ENCODE measurements at places on chromosomes 16 and 17.

DNA sequence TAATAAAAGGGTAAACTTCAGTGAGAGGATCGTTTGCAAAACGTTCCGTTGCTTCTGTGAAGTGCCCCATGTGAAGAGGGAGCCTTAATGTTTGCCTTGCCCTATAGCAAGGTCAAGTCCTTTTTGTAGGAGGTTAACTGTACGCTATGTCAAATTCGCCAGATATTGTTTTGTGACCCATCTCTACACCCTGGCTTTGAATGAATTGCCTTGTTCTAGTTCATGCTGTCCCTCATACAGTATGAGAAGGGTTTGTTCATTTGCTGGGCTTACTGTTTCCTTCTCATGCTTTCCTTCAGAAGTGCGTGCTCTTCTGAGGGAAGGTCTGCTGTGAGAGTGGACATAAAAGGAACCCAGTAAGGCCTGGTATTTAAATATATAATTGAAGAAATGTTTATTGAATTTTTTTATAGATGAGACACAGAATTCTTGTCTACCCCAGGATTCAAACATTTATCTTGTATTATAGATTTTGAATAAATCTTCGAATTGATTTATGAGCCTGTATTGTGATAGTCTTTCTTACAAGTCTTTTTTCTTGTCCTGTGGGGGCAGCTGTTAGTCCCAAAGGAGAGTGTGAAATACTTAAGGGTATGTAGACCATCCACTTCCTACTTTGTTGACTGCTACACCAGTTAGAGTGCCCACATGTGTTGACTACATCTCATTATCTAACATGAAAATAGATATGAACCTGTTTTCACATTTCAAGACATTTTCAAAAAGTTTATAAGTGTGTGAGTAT is 1.7 kb downstream of the MAP3K3 start:
- no peak for DNase-seq

DNA sequence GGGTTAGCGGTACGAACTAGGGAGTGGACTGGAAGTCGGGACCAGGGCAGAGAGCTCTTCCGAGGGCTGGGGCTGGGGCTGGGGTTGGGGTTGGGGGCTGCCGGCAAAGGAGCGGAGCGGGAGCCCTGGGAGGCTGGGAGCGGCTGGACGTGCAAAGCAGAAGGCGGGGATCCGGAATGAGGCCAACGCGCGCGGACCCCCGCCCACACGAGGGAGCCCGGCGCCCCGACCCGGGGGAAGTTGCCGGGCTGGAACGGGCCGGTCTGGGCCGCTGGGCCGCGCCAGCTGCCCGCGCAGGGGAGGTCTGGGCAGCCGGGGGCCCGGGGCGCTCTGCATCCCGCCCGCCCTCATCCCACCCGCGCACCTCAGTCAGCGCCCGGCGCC is 323 bp downstream of the ST3GAL2 start:
- no peak for DNase-seq

DNA sequence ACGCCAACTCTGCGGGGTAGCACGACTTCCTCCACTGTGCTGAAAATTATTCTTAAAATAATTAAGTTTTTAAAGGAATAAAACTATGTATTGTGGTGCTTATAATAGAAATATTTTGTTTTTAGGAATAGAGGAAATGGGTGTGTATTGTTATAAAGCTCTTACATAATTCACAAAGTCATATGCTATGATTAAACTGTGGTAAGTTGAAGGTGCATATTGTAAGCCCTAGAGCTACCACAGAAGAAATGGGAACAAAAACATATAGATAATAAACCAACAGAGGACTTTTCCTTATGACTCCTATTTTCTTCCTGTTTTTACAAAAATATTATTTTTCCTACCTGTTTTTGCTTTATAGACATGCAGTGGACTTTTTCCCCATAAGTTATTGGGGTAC is 4.3 kb upstream of the SLFN11 start:
- no peak for DNase-seq

DNA sequence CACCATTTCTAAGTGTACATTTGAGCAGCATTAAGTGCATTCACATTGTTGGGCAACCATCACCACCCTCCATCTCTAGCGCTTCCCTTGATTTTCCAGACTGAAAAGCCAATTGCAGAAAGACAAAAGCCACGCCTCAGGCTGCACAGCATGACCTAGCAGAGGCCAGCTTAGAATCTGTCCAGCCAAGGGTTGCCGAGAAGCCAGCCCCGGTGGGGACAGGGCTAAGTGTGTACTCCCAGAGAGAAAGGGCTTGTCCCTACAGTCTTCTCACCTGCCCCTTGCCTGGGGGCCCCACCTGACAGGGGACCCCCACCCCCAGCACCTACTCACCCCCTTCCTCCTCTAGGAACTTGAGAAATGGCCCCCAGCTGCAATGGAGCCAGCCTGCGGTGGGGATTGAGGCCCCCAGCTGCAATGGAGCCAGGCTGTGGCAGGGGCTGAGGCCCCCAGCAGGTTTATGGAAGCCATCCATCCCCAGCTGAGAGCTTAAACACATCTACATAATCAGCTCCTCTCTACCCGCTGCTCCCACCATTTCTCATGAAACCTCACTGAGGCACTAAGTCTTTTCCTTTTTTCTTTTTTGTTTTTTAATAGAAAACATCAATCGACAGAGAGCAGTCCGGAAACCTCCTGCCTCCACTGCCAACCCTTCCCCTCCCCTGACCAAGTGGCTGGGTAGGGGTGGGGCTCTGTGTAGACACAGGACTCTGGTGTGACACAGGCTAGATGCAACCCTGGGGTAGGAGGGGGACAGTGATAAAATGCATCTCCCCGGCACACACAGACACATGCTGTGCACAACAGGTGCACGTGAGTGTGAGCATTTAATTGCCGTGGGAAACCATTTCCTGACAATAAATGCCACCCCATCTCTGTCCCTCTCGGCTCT is 77.9 kb downstream of the CCT6B start:
- DNase-seq: peak; percentile 18

DNA sequence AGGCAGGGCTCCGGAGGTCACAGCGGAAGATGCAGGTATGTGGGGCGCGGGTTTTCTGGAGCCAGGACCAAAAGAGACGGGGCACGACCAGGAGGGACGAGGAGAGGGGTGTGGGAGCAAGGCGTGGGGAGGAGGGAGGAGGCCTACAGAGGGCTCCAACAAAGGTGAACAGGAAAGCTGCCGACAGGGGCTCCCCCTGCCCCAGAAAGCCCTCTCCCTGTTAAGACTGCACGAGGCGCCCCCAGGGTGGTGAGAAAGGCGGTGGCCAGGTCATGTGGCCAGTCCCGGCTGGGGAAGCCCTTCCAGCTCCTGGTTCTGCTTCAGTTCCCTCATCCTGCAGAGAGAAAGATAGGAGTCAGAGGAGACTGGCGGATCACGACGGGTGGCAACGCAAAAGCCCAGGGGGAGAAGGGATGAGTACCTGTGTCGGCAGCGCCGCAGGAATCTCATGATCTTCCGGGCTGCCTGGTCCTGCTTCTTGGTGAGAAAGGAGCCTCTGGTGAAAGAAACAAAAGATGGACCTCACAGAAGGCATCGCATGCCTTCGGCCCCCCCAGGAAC is 949 bp upstream of the SPAG7 start:
- no peak for DNase-seq

DNA sequence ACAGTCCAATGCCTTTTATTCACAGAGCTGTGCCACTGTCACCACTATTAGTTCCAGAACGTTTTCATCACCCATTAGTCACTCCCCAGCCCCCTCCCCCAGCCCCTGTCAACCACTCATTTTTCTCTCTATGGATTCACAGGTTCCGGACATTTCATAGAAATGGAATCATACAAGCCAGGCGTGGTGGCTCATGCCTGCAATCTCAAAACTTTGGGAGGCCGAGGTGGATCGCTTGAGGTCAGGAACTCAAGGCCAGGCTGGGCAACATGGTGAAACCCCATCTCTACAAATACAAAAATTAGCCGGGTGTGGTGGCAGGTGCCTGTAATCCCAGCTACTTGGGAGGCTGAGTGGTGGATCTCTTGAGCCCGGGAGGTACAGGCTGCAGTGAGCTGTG is 759 bp upstream of the PAM16 start:
- no peak for DNase-seq

GRCh38 chr17:79809530-79810129 is 12.8 kb upstream of the CBX8 start:
- no peak for DNase-seq

DNA sequence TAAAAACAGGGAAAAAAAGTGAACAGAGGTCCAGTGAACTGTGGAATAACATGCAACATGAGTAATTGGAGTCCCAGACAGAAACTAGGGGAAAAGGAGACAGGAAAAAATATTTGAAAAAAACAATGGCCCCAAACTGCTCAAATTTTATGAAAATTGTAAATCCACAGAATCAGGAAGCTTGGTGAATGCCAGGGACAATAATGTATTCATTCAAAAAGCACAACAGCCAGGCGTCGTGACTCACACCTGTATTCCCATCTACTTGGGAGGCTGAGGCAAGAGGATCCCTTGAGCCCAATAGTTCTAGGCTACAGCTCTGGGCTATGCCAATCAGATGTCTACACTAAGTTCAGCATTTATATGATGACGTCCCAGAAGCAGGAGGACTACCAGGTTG is 23.7 kb downstream of the NCOR1 start:
- no peak for DNase-seq

DNA sequence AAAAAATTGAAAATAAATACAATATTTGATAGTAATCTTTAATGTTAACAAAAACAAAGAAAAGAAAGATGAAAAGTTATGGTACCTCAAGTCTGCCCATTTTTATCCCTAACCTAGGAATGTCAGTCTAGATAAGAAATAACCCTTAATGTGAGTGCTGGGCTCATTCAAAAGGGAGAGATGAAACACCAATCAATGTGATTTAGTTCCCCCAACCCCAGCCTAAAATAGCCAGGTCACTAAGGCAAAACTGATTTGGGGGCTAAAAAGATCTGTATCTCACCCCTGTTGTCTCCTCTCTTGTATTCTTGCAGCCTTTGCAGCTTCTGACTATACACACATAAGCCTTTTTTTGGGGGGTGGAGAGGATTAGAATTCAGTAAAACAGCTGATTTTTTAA is 3.2 kb upstream of the IGF2BP1 start:
- DNase-seq: no peak

DNA sequence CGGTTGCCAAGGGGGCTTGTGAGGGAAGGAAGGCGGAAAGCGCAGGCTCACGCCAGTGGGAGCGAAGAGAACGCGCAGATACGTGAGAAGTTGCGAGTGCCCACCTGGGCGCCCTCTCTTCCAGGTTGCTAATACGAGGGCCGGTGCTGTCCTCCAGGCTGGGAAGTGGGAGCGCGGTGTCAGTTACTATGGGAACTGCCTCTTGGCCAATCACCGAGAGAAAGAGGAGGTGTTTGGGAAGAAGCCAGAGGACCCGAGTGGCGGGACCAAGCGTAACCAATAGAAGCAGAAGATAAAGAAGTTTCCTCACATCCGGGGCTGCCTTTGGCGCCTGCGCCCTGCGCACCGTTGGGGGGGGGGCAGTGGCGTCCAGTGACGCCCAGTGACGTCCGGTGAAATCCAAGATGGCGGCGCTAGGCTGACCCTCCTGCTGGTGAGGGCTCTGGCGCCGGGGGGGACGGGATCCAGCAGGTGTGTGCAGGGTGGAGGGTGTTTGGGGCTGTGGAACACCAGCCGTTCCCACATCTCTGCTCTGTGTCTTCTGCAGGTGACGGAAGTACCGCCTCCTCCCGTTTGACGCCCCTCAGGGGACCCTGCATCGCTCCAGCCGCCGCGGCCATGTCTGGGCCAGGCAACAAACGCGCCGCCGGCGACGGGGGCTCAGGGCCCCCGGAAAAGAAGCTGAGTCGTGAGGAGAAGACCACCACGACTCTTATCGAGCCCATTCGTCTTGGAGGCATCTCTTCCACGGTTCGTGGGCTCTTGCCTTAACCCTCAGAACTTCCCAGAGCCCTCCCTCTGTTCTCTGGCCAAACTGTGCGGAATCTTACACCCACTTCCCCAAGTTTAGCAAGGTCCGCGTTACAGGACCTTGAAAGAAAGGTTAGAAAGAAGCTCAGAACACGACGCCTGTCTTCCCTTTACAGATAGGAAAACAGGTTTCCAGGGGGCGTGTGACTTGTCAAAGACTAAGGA is at the start of the genes CFAP119 and RNF40:
TSS of gene CFAP119 (minus strand) at position 135 of the 975 bp plus-strand sequence. CDS start 314 bp downstream, outside the sequence.
TSS of gene RNF40 (plus strand) at position 395 of the 975 bp plus-strand sequence. CDS start at position 619, 224 bp downstream.
- peak; percentile 96 for DNase-seq

- DNase-seq: no peak
Observed at GRCh38 chr16:81446907-81447268, 2.3 kb downstream of the CMIP start.

GRCh38 chr17:27360507-27360906 is 66.6 kb downstream of the WSB1 start:
- DNase-seq: no peak

DNA sequence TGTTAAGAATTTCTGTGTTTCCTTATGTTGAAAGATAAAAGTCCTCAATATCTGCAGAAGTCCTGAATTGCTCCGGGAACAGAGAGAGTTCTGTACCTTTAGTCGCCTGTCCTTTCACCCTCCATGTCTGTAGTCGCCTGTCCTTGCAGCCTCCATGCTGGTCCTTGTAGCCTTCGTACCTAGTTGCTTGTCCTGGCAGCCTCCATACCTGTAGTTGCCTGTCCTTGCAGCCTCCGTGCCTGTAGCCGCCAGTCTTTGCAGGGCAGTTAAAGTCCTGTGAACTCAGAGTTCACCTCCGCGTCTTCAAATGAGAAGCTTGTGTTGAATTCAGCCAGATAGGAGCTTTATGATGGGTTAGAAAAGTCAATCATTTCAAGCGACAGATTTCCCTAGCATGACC is 19.5 kb upstream of the ITGAX start:
- no peak for DNase-seq

DNA sequence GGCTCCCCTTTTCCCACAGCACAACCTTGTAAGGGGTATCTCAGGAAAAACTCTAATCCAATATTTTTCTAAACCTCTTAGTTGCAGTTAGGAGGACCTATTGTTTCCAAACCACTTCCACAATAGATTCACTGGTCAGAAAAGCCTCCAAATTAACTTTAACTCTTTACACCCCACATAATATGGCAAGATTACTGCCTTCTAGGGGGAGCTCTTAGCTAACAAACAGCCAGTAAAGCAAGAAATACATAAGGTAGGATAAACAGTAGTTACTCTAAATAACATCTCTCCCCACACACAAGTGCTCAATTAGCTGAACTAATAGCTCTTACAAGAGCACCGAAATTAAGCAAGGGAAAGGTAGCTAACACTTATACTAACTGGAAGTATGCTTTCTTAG is 192.1 kb upstream of the KIF2B start:
- DNase-seq: no peak

DNA sequence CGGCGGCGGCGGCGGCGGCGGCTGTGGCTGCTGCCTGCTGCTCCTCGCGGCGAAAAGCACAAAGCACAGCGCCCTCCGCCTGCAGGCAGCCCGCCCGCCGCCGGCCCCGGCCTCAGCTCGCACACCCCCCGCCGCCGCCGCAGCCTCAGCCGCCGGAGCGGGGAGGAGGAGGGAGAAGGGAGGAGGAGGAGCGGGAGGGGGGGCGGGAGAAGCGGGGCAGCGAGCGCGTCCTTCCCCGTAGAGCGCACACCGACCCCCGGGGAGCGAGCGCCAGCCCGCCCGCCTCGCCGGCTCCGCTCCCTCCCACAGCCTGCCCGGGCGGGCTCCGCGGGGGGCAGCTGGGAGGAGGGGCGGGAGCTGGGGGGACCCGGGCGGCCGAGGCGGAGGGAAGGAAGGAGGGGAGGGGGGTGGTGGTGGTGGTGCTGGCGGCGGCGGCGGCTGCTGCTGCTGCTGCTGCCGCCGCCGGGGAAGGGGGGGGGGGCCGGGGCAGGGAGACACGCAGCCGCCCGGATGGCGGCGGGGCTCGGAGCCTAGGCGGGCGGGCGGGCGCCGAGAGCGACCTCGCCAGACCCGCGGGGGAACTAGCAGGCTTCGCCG is at the start of gene UBTF:
TSS of gene UBTF (minus strand) at position 60 of the 597 bp plus-strand sequence. CDS start 1,446 bp downstream, outside the sequence.
- peak; percentile 70 for DNase-seq

Measured in neuronal stem cell (in vitro differentiated cells).